ENCODE measurements at places on chromosomes 16 and 17.

GRCh38 chr17:76075364-76076145, 974 bp downstream of the GALR2 start:
- DNase-seq: no peak

DNA sequence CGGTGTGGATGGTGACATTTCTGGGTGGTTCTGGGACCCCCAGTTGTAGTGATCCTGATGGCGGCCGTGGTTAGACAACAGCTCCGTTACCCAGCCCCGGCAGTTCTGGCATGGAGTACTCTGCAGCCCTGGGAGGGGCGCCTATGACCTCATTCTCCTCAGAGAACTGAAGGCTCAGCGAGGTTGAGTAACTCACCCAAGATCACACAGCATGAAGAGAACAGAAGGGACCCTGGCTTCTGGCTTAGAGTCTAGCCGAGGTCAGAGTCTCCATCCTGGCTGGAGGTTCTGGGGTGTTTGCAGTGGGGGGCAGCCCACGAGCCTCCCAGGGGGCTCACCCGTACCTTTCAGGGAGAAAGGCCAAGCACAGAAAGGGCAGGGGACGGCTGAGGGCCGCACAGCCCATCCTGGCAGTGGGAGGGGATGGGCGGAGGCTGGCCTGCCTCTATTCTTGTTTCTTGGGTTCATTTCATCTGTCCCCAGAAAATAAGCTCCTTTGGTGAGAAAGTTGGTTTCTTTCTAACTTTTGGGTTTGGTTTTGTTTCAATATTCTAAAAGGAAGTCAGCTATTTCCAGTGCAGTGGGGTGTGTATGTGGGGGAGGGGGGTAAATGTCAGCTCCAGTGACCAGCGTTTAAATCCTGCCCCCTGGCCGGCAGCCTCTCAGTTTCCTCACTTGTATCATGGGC, 13.2 kb downstream of the ZFPM1 start:
- no peak for DNase-seq

- DNase-seq: no peak
Measured at GRCh38 chr16:58488531-58488930, 11.4 kb upstream of the NDRG4 start.

GRCh38 chr16:10181196-10182162, 749 bp downstream of the GRIN2A start:
- peak; percentile 54 for DNase-seq

- no peak for DNase-seq
Measured at GRCh38 chr16:56277075-56277474, 85.8 kb downstream of the GNAO1 start.
